ENCODE measurements at places on chromosomes 6 and 20.

DNA sequence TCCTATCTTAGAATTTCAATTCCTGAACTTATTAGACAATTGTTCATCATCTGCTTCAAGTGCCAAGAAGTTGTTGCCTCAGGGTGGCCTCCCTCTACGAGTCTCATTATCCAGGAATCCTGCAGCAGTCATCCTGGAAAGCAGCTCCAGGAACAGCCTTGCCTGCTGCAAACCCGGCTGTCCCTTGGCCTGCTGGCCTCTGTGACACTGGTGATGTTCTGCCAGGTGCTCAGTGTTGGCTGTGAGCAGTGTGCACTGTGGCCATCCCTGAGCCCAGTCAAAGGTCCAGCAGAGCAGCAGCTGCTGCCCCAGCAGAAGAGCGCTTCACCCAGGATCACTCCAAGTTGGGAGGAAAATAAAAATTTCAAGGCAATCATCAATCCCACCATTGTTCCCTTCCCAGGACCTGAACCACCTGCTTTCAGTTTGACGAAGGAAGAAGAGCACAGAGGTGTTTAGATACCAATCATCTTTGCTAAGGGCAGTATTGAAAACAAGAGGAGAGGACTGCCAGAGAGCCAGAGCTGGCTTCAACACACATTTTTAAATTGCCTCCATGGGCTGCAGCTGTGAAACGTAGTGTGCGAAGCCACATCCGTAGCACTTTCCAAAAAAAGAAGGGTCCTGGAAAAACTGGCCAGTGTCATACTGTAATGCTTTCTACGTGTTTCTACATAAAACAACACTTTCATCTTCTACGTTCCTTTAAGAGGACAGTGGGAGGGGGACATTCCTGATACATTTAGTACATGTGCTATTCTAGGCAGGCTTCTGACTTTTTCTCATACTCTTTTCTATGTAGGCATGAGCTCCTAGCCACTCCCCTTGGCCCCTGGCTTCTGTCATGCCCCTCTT, 7.2 kb upstream of the FAM50B start:
- DNase-seq = peak; percentile 30

GRCh38 chr6:105278035-105278434, 98.2 kb upstream of the POPDC3 start:
- DNase-seq = no peak

DNA sequence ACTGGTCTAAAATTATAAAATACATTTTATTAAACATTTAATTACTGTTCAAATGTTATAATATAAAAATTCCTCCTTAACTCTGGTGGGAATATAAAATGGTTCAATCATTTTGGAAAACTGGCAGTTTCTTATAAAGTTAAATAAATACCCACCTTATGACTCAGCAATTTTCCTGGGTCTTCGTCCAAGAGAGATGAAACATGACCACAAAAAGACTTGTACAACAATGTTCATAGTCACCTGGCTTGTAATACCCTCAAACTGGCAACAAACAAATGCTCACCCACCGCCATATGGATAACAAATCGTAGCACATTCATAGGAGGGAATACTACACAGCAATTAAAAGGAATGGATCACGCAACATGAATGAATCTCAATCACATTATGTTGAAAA, 66.0 kb upstream of the RIN2 start:
- DNase-seq = no peak

DNA sequence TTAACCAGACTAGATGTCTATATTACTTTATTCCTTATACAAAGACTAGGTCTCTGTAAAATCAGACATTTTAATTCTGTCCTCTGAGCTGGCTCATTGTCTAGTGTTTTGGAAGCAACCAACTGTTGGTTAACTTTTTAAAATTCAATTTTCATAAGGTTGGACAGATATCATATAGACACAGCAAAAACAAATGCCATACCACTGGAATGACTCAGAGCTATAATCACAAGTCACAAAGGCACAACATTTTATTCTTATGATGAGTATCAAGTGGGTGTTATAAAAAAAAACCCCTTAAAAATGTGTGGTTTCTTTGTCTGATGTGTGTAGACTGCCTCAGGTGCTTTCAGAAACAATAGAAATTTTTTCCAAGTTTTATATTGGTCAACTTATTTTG, 296.2 kb upstream of the MARCKS start:
- no peak for DNase-seq

GRCh38 chr20:52340036-52340634, 148.6 kb upstream of the ZFP64 start:
- no peak for DNase-seq

GRCh38 chr6:37835923-37836322, 16.4 kb downstream of the ZFAND3 start:
- no peak for DNase-seq

GRCh38 chr20:51196991-51197651, 174.2 kb upstream of the KCNG1 start:
- DNase-seq = no peak

GRCh38 chr20:31472395-31473330, 2.3 kb downstream of the DEFB124 start:
- DNase-seq = no peak

- no peak for DNase-seq
Measured at GRCh38 chr20:9482180-9482579, 32.2 kb upstream of the LAMP5 start.

DNA sequence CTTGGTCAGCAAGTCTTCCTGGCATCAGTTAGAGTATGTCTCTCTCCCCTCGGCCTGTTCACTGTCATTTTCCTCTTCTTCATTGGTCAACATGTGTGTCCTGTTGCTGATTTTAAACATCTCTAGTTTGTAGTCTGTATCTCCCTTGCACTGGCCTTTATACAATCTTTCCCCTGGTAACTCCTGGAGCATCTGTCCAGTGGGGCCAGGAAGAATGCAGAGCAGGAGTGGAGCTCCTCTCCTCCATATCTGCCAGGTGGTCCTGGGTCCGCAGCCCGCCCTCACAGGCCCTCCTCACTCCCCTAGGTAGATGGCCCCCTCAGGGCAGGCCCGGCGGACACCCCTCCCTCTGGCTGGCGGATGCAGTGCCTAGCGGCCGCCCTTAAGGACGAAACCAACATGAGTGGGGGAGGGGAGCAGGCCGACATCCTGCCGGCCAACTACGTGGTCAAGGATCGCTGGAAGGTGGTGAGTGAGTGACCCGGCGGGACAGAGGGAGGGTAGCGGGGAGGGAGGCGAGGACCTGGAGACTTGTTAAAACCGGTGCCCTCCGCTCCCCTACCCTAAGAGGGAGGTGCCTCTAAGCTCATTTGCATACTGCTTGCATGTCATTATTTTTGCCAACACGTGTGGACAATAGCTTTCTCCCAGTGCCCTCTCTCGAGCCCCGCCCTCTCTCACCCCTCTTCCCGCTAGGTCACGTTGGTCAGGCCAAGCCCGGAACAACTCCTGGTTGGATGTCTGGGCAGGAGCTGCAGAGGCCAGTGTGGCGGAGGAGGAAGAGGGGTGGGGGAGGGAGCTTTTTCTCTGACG, 3.2 kb downstream of the TTBK1 start:
- DNase-seq = peak; percentile 85

- no peak for DNase-seq
Measured at GRCh38 chr6:66032626-66033025, 325.6 kb upstream of the EYS start.

GRCh38 chr20:40414843-40415615, 274.0 kb downstream of the MAFB start:
- no peak for DNase-seq

GRCh38 chr6:43970913-43971775, 156.1 kb downstream of the MRPL14 start:
- no peak for DNase-seq

DNA sequence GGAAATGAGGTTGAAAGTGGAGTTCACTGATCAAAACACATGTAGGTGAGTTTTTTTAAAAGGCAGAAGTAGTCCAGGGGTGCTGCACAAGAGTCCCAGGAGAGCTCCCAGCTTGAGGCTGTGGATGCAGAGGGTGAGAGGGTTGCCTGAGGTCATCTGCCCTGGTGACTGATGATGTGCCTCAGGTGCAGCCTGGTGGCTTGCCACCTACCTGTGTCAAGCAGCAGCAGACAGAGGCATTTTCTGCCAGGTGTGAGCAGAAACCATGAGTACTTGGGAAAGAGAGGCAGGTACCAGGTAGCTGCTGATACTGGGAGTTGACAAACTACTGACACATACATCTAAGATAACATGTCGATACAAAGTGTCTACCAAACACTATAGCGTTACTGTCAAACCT, 92.5 kb downstream of the SCP2D1 start:
- DNase-seq = no peak

DNA sequence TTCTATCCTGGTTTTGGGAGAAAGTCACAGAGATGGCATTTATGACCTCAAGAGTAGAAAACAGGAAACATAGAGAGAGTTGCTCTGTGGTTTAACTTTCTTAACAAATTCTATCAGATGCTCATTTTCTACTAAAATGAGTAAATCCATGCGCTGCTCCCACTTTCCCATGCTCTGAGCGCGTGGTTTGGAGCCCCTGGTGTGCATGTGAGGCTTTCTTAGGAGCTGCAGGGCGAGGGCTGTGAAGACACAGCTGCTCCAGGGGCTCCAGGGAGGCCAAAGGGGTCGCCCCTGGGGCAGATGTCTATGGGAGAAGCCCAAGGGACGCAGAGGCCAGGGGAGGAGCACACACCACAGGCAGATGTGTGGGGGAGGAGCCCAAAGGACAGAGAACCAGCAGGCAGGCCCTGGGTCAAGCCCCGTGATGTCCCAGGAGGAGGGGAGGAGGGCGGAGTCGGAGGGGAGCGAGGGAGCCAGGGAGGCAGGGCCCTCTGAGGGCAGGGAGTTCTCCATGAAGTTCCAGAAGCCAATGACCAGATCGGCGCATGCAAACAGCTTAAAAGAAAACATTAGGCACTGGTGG, 122.9 kb downstream of the IRF4 start:
- DNase-seq = no peak

GRCh38 chr20:41362748-41363140, 3.9 kb downstream of the EMILIN3 start:
- no peak for DNase-seq

DNA sequence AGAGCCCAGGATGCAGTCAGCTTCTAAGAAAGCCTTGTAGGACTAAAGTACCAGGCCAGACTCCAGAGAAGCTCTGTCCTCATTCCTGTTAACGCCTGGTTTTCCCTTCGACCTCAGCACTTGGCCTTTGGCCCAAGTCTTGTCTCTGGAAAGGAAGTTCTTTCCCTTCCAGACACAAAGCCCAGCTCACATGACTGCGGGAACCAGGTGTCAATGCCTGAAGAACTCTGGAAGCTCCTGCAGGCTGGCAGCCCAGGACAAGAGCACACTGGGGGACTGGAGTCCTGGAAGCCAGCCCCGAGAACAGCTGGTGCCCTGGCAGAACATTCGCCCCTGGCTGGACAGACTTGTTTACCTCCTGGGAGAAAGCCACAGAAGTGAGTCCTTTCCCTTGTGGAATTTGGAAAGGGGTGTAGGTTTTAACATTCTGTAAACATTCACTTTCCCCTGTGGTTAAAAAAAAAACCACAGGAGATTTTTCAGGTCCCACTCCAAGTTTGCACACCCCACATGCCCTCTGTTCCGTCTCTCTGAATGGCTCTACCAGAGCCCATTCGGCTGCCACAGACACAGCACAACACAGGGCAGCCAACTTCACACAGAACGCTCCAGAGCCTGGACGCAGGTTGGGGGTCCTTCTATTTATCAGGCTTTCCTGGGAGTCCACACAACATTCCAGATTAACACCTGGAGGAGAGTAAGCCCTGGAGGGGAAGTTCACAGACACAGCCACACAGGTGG, 18.1 kb downstream of the ACSS1 start:
- DNase-seq = no peak

- peak; percentile 53 for DNase-seq
Measured at GRCh38 chr6:152598901-152599537, 38.1 kb downstream of the SYNE1 start.

DNA sequence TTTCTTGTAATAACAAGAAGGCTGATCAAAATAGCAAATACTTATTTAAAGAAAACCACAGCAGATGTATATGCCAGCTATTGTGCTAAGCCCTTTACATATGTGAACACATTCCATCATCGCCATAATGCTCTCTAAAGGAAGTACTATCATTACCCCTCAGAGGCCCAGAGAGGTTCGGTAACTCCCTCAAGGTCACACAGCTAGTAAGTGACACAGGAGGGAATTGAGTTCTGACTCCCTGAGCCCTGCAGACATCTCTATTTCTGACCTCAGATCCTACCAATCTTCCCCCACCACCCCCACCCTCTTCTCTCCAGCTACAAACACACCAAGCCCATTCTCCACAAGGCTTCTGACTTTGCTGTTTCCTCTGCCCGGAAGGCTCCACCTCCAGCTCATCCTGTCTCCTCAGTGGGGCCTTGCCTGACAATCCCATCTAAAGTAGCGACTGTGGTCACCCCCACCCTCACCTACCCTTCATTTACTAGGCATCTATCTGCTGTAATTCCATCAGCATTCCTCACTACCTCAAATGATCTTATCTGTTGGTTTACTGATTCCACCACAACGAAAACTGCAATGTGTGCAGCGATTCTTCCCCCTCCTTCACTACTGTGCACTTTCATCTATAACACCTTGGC, 234.5 kb downstream of the LRFN2 start:
- no peak for DNase-seq

DNA sequence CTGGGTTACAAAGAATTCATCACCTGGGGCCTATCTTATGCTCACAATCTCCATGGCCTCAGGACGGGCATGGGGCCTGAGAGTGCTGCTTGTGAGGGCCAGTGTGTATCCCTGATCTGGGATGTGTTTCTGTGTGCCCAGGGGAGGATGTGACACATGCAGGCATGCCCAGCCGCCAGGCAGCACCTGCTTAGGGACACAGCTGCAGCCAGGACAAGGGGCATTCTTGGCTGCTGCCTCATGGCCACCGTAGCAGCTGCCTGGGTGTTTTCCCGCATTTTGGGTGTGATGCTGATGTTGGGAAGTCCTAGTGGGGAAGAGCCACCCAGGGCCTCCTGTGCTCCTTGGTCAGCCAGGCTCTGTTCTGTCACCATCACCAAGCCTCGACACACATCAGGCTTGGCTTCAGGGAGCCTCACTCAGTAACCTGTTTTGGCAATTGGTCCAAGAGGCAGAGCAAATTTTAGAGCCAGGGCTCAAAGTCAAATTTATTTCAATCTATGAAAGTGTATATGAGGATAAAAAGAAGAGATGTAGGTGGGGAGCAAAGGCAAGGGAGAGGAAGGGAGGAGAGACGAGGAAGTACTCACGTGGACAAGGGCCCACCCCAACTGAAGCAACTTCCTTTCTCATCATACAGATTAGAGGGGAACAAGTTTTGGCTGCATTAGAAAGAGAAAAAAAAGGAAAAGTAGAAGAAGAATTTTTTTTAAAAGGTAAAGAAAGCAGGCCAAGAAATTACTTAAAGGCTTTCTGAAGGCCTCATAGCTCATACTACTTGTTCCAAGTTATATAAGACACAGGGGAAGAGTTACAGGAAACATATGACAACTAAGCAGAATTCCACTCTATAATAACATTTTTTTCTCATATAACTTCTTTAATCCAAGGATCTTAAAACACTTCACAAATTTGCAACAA, 269.9 kb upstream of the SUPT3H start:
- no peak for DNase-seq

DNA sequence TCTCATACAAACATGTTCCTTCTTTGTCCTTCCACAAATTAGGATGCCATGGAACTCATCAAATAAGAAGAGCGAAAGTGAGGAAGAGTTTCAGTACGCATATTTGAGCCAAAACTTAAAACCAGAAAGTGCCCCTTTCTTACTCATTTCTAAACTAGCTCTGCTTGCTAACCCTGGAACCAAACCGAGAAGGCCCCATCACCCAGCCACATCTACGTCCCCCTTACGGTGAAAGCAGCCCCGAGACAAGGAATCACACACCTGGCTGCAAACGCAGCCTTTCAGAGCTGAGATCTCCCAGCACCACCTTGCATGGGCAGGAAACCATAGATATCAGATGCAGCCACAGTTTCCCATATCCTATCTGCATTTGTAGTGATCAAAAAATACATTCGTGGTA, 28.5 kb downstream of the TRERF1 start:
- no peak for DNase-seq

Measured in SK-N-SH (cell line).